Renal cortex interstitium (tissue), 15 donors: ENCODE measurements at places on chromosomes 16 and 17. TPM values are rescaled to one million over a fixed set of nuclear protein-coding genes. Genes with fewer than 3 reads are reported as not detected.

TP53TG3C gene
- polyA plus RNA-seq, result not detected

TOX3 gene
- polyA plus RNA-seq, result 28.5 TPM

ABCC6 gene
- 25.6 TPM for polyA plus RNA-seq

CCL7 gene
- not detected for polyA plus RNA-seq

GJC1 gene
- 21.0 TPM for polyA plus RNA-seq

ZNF319 gene
- polyA plus RNA-seq, result 9.9 TPM

TMEM114 gene
- 0.11 TPM for polyA plus RNA-seq

ABHD15 gene
- polyA plus RNA-seq, result 6.2 TPM

MILR1 gene
- polyA plus RNA-seq, result 3.0 TPM

CDK3 gene
- polyA plus RNA-seq, result 12.7 TPM

WNK4 gene
- polyA plus RNA-seq, result 7.1 TPM

ABCC3 gene
- 15.5 TPM for polyA plus RNA-seq

EXOC3L1 gene
- 6.1 TPM for polyA plus RNA-seq

KRT33A gene
- not detected for polyA plus RNA-seq

KRTAP3-1 gene
- polyA plus RNA-seq, result not detected

CA4 gene
- 40.7 TPM for polyA plus RNA-seq

CETP gene
- 11.7 TPM for polyA plus RNA-seq

RNF227 gene
- 4.8 TPM for polyA plus RNA-seq

ADORA2B gene
- 5.1 TPM for polyA plus RNA-seq

TEKT5 gene
- polyA plus RNA-seq, result 0.16 TPM

SYCE1L gene
- polyA plus RNA-seq, result 2.4 TPM

KRTAP9-4 gene
- not detected for polyA plus RNA-seq

VASN gene
- polyA plus RNA-seq, result 57.5 TPM

C1QTNF8 gene
- not detected for polyA plus RNA-seq

GALR2 gene
- polyA plus RNA-seq, result 0.28 TPM

CCL23 gene
- not detected for polyA plus RNA-seq

B4GALNT2 gene
- 2.4 TPM for polyA plus RNA-seq

CHST6 gene
- 1.1 TPM for polyA plus RNA-seq

CSH2 gene
- polyA plus RNA-seq, result 0.19 TPM

PERCC1 gene
- polyA plus RNA-seq, result not detected

KRT10 gene
- 47.1 TPM for polyA plus RNA-seq

TNFAIP1 gene
- polyA plus RNA-seq, result 42.3 TPM

TMEM88 gene
- 30.2 TPM for polyA plus RNA-seq

PYDC1 gene
- polyA plus RNA-seq, result not detected

KRT32 gene
- polyA plus RNA-seq, result not detected

VTN gene
- polyA plus RNA-seq, result 15.4 TPM

RABEP1 gene
- polyA plus RNA-seq, result 60.6 TPM
